Tibial nerve (tissue), 4 donors: ENCODE measurements at places on chromosomes 12 and 14. TPM values are rescaled to one million over a fixed set of nuclear protein-coding genes. Genes with fewer than 3 reads are reported as not detected.

The PMEL gene
- not detected for total RNA-seq

DNA sequence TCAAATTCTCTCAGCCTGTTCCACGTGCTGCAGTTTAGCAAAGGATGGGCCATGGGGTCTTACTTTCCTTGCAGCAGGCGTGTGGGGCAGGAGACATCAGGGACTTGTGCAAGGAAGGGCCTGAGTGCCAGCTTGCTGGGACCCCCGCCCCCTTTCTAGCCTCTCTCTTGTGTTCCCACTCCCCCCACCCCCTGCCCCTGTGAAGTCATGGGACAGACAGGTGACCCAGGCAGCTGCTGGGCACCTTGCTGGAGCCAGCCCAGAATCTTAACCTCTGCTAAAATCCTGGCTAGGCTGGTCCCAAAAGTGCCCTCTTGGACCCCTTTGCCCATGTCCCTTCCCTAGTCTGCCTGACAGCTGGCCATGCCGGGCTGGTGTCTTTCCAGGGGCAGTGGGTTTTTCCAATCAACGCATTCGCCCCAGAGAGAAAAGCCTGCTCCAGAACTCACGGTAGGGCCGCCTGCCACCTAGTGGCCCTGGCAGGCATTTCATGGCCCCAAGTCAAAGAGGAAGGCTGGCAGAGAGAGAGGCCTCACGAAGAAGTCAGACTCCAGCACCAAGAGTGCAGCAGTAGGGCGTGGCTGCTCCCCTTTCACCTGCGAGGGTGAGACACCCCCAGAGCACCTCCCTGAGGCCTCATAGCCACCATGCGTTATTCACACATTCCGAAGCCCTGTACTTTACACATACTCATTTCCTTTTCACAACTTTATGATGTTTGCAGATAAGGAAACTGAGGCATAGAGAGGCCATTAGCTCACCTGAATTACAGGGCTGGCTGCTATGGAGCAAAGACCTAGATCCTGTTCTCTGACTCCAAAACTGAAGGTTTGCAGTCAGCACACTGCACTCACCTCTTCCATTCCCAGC is 67.4 kb downstream of the LGMN start:
- no peak overlapping the region for H3K27ac ChIP-seq
- H3K36me3 ChIP-seq: no peaks in the 10 kb centered on the region
- H3K4me3 ChIP-seq: no peak overlapping the region
- DNase-seq: peak; percentile 42
- H3K27me3 ChIP-seq: no peaks in the 10 kb centered on the region

- H3K27ac ChIP-seq: peak overlapping the region; percentile 85
- DNase-seq: no peak
- peaks cover 8% of the 10 kb centered on the region for H3K36me3 ChIP-seq
- no peaks in the 10 kb centered on the region for H3K27me3 ChIP-seq
Measured at GRCh38 chr14:105420101-105420973, 710 bp downstream of the MTA1 start.

DNA sequence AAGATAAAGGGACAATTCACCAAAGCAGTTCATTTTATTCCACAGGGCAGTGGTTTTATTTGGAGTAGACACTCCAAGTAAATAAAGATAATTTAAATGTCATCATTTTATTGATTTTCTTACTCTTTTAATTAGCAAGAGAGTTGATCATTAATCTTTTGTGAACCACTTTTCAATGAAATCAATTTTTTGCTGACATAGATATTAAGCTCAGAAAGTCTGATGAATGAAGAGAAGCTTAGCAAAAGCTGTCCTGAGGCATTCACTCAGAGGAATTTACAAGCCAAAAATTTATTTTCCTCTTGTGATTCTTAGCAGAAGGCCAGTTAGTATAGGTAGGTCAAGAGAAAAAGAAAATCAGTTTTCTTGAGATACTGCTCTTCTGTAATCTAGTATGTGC is 618.0 kb downstream of the CCER1 start:
- no peaks in the 10 kb centered on the region for H3K27me3 ChIP-seq
- peaks cover 10% of the 10 kb centered on the region for H3K4me1 ChIP-seq
- no peak overlapping the region for H3K27ac ChIP-seq
- H3K4me3 ChIP-seq: no peak overlapping the region
- H3K36me3 ChIP-seq: no peaks in the 10 kb centered on the region

The KLRD1 gene
- 1.3 TPM for total RNA-seq

The PRIMA1 gene
- 46.8 TPM for total RNA-seq

The SLC38A4 gene
- 0.42 TPM for total RNA-seq

GRCh38 chr14:89707086-89707485 is 247.4 kb downstream of the EFCAB11 start:
- no peaks in the 10 kb centered on the region for H3K27me3 ChIP-seq
- H3K27ac ChIP-seq: no peak overlapping the region
- H3K4me1 ChIP-seq: peaks cover 2% of the 10 kb centered on the region
- H3K36me3 ChIP-seq: no peaks in the 10 kb centered on the region
- no peak for DNase-seq

The GLT8D2 gene
- 30.1 TPM for total RNA-seq

The SMOC1 gene
- total RNA-seq: 12.7 TPM

DNA sequence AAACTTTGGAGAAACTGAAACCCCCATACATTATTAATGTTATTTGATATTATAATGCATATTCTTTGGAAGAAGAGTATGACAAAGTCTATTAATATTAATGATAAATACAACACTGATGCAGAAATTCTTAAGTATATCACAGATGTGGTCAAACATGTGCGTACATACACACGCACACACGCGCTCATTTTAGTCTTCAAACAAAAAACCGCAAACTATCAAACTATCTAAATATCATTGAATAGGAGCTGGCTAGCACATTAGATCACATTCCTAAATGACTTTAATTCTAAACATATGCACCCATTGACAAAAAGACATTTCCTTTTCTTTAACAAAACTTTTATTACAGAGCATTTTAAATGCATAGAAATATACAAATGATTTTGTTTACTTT is 872.7 kb downstream of the SLC16A7 start:
- H3K27ac ChIP-seq: no peak overlapping the region
- H3K36me3 ChIP-seq: no peaks in the 10 kb centered on the region
- H3K27me3 ChIP-seq: no peaks in the 10 kb centered on the region
- no peaks in the 10 kb centered on the region for H3K4me1 ChIP-seq
- DNase-seq: no peak

GRCh38 chr12:88202500-88202899 is 60.4 kb downstream of the TMTC3 start:
- H3K36me3 ChIP-seq: no peaks in the 10 kb centered on the region
- no peak overlapping the region for H3K27ac ChIP-seq
- DNase-seq: no peak
- H3K4me1 ChIP-seq: no peaks in the 10 kb centered on the region
- H3K27me3 ChIP-seq: no peaks in the 10 kb centered on the region

GRCh38 chr12:85835426-85836196 is 598 bp downstream of the RASSF9 start:
- H3K4me3 ChIP-seq: peak overlapping the region; percentile 50
- H3K27me3 ChIP-seq: no peaks in the 10 kb centered on the region
- peak overlapping the region; percentile 35 for H3K27ac ChIP-seq
- no peak for DNase-seq

The CMA1 gene
- total RNA-seq: not detected

DNA sequence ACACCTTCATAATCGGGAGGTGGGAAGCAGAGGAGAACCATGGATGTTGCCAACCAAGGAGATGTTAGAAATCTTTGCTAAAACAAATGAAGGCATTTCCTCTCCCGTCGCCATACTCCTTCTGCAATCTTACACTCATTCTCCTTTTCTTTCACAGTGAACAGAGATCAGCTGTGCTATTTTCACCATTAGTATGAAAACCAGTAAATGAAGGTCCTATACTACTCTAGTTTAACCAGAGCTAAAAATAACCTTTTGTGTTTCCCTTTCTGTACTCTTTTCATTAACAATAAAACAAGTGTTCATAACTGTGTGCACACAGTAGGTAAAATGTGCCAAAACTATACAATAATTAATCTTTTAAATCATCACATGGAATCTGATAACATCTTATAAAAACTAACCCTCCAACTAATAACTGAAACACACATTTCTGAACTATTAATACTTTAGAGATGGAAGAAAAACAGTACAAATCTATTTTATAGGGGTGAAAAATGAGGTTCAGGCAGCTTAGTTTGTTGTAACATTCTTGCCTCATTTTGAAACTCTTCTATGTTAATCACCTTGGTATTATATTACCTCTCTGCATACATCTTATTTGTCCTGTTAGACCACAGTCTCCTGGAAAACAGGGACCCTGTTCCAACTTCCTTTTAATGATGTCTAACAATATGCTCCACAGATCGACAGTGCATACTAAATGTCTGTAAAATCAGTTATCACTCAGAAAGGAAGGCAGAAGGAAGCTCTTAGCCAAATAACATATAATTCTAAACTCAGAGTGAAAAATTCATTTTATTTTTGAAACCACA is 69.5 kb downstream of the SPPL3 start:
- H3K27me3 ChIP-seq: no peaks in the 10 kb centered on the region
- no peak overlapping the region for H3K4me3 ChIP-seq
- H3K4me1 ChIP-seq: no peaks in the 10 kb centered on the region
- no peak overlapping the region for H3K27ac ChIP-seq

The CMTM5 gene
- total RNA-seq: 10.8 TPM

The CCDC196 gene
- total RNA-seq: not detected
